ENCODE measurements at places on chromosomes 4 and X.

- DNase-seq: peak; percentile 93
Measured at GRCh38 chrX:150934453-150934852, 36.0 kb upstream of the CD99L2 start.

DNA sequence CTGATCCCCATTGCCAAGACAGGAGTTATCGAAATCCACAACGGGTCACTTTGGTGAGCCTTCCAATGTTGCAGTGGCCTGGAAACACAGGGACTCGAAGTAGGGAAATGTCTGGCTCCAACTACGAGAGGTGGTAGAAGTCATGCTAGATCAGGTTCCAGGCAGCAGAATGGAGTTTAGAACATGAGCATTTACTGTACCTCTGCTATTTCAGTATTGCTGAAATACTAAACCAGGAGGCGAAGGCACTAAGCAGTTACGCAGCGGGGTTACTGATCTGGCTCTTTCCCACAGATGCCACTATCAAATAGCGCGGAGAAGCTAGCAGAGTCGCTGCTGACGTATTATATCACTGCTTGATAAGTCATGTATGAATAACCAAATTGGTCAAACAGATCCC, 56.3 kb downstream of the PTCHD1 start:
- no peak for DNase-seq

DNA sequence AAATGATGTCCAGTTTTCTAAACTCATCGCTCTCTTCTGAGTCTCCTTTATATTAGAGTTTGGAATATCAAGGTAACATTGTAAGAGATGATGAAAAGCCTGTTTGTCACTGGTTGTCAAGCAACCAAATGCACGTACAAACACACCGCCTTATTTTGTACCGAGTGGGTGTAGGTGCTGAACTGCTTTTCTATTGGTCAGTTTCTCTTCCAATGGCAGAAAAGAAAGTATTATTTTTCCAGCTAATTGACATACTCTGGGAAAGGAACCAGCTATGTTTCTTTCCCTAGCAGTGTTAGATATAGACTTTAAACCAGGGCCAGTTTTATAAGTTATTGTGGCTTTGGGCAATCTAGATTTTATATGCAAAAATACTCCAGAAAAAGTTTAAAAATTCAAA, 6.6 kb upstream of the PPM1K start:
- DNase-seq: no peak

DNA sequence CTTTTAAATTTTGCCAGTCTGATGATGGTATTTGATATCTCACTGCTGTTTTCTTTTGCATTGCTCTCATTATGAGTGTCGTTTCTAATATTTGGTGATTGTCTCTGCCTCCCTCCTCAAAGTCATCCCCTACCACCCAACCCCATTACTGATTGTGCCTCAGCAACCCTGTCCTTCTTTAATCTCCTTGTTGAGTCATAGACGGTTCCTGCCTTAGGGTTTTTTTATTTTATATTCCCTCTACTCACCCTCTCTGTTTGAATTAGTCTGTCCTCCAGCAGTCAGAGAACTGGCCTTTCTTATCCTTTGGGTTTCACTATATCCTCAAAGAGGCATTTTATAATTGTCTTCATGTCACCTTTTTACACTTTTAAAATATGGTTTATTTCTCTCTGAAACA, 409.3 kb upstream of the CPEB2 start:
- no peak for DNase-seq

DNA sequence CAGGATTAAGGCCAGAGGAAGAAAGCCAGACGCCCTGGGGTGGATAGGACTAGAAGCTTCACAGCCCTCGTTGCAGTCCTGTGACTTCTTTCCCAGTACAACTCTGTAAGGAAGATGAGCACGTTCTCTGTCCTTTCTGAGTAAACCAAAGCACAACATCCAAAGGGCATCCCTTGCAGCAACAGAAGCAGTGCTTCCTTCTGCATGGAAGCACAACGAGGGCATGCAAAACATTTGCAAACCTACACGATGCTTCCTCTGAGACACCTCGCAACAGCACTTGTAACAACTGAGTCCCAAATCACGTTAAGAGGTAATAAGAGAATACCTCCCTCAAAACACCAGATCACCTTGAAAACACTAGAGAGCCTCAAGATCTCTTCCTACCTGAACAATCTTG, 335.7 kb upstream of the RASGEF1B start:
- no peak for DNase-seq

DNA sequence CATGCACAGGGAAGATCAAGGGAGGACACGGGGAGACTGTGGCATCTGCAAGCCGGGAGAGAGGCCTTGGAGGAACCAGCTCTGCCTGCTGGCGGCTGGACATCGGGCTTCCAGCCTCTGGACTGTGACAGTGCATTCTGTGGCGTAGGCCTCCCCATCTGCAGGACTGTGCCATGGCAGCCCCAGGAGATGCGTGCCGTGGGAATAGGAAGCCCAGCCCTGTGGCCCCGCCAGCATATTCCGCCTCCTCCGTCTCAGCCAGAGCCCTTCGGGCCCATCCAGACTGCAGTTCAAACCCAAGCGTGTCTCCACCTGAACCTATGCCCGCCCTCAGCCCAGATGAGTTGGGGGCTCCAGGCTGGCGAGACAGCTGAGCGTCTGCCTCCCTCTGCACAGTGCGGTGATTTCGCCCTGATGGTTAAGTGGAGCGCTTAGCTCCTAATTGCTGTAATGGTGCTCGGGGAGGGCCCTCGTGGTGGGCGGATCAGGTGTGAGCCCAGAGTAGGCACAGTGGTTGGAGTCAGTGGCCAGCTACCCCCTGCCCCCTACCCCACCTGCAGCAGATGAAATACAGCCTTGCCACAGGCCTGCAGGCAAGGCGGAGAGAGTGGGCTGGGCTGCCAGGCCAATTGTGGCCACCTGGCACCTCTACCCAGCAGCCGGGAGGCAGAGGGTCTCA, 133.9 kb downstream of the HMX1 start:
- DNase-seq: no peak
